Fibroblast of upper back skin (primary cell): ENCODE measurements at places on chromosomes 11 and 22.

DNA sequence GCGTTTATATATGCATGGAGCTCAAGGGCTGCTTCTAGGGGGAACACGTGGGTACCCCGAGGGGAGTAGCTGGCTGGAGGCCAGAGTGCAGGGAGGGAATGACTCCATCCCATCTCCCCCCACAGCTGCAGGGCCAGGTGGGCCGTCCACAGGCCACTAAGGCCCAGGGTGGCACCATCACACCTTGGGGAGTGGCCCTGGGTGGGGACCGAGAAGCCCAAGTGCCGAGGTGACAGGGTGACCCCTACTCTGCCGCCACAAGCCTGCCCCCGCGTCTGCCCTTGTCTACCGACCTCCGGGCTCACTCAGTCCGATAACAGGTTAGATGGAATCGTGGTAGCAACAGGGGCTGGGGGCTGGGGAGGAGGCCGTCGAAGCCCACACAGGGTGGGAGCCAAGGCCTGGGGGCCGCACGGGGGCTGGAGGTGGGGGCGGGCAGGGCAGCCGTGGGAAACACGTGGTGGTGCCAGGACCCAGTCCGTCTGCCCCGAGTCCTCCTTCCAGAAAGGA lies 125.7 kb downstream of the KCNQ1OT1 start:
- no peak for DNase-seq

DNA sequence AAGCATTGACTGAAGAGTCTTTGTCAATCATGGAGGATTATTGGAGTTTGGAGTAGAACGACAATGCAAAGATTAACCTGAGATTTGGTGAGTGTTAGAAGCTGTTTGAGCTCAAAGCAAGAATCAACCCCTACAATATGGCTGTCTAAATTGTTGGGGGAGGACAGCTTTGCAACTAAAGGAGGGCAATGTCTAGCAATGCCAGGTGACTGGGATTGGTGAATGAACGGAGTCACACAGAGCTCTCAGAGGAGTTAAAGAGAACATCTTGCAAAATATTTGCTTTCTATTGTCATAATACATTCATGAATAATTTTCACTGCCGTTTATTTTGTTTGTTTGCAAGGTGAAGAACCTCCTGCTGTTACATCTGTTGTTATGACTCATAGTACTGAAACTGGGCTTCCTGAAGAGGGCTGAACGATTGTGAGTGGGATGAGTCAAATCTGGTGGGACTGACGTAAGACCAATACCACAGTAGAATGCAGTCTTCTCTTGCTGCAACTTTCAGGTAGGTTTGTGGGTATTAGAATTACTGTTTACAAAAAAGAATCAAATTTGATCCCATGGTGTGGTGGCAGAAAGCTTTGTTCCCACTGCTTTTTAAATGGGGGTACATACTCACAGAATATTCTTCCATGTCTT lies 281.9 kb downstream of the CADM1 start:
- peak; percentile 88 for DNase-seq

DNA sequence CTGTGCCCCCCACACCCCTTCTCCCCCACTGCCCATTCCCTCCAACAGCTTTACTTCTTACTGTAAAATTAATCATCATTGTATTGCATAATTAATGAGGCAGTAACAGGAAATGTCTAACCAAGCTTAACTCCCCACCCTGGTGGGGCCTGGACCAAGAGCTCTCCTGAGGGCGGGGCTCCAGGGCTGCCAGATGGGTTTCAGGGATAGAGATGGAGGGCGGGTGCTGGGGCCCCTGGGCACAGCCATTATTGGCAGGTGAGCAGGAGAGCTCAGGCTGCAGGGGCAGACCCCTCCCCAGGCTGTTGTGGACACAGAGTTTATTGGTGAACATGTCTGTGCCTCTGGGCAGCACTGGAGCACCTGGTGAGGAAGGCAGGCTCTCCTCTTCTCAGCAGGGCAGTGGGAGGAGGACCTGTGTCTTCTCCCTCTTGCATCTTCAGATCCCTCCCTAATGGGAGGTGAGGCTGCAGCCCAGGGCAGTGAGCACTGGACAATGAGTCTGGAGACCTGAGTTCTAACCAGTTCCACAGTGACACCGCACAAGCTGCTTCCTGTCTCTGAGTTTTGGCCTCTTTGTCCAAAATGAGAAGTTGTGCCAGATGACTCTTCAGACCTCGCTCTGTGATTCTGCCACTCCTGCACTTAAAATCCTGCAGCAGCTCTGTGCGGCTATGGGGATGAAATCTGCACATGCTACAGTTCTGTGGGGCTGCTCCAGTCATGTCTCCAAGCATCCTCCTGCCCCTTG lies 233.3 kb downstream of the CEP164 start:
- no peak for DNase-seq

DNA sequence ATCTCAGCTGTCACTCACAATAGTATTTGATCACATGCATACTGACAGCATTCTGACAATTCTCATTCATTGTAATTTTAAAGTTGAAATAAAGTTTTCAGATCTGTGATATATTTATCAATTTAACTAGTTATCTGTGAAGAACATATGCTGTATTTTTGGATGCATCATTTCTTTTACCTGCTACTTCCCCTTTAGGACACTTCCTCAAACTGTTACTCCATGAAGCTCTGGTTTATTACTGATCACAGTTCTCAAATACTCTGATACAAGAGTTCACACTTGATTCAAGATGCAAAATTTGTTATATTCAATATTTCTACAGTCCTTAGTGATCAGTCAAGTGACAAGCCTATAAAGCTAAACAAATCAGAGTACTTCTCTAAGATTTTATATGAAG lies 1655.2 kb downstream of the LRRC4C start:
- no peak for DNase-seq

DNA sequence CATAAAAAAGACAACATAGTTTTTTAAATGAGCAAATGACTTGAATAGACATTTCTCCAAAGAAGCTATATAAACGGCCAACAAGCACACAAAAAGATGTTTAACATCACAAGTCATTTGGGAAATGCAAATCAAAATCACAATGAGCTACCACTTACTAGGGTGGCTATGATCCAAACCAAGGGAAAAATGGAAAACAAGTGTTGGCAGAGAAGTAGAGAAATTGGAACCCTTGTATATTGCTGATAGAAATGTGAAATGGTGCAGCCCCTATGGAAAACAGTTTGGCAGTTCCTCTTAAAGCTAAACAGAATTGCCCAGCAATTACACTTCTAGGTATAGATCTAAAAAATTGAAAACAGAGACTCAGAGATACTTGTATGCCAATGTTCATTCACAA lies 29.0 kb downstream of the PAMR1 start:
- no peak for DNase-seq

GRCh38 chr11:25350899-25351803 lies 854.3 kb downstream of the LUZP2 start:
- no peak for DNase-seq

GRCh38 chr22:17475318-17476230 lies 87.7 kb upstream of the SLC25A18 start:
- no peak for DNase-seq
